Temporal lobe (tissue), 4 donors: ENCODE measurements at places on chromosomes 7 and 10. TPM values are rescaled to one million over a fixed set of nuclear protein-coding genes. Genes with fewer than 3 reads are reported as not detected.

Gene C7orf33
- total RNA-seq: not detected

Gene MEIG1
- total RNA-seq: not detected

Gene GARIN1A
- total RNA-seq: 0.74 TPM

Gene CLEC5A
- total RNA-seq: not detected
